Fibroblast of mammary gland (primary cell): ENCODE measurements at places on chromosomes 1 and 21.

DNA sequence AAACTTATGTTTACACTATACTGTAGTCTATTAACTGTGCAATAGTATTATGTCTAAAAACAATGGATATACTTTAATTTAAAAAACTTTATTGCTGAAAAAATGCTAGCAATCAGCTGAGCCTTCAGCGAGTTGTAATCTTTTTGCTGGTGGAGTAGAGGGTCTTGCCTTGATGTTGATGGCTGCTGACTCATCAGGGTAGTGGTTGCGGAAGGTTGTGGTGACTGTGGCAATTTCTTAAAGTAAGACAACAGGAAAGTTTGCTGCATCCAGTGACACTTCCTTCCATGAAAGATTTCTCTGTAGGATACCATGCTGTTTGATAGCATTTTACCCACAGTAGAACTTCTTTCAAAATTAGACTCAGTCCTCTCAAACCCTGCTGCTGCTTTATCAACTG, 234.7 kb upstream of the CSF3R start:
- no peak for DNase-seq

DNA sequence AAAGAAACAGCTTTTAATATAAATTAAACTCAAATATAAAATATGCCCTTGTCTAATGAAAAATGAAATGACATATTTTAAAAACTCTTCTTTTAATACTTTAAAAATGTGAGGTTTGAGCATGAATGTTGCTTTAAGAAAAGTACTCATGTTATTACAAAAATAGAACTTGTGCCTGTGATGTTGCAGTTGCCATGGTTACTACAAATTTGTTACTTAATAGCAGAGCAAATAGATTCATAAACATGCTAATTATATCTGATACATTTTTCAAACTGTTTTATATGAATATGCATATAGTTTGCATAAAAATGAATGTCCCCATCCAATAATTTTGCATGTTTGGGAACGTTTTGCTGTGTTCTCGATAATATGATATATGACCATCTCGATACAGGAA, 152.3 kb upstream of the DPYD start:
- no peak for DNase-seq

GRCh38 chr21:16842696-16843035, 670.2 kb upstream of the CXADR start:
- peak; percentile 53 for DNase-seq

- no peak for DNase-seq
Measured at GRCh38 chr1:207003210-207003609, 29.3 kb downstream of the C1orf116 start.

- no peak for DNase-seq
Measured at GRCh38 chr1:237316352-237316751, 274.4 kb downstream of the RYR2 start.

GRCh38 chr1:224929335-224930237, at the start of gene DNAH14:
DNAH14 (plus strand) TSS chr1:224929675; CDS start chr1:224952703, 23,028 bp downstream.
- peak; percentile 79 for DNase-seq

DNA sequence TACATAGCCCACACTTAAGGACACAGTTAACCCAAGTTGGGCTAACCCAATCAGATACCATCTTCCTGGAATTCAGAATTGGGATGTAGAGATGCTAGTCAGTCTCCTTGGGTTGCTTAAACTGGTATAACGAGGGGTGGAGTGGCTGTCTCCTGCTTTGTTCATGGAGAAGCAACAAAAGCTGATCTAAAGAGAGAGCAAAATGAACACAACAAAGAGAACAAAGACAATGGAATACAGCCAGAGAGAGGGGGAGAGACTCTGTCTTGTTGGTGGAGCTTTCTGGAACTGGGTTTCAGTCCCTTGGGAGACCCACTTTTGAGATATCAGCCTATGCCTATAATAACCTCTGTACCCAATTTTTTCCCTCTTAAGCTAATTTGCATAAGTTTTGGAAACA, 138.1 kb downstream of the ATG4C start:
- no peak for DNase-seq

- no peak for DNase-seq
Measured at GRCh38 chr1:64631346-64632034, 113.4 kb upstream of the RAVER2 start.

DNA sequence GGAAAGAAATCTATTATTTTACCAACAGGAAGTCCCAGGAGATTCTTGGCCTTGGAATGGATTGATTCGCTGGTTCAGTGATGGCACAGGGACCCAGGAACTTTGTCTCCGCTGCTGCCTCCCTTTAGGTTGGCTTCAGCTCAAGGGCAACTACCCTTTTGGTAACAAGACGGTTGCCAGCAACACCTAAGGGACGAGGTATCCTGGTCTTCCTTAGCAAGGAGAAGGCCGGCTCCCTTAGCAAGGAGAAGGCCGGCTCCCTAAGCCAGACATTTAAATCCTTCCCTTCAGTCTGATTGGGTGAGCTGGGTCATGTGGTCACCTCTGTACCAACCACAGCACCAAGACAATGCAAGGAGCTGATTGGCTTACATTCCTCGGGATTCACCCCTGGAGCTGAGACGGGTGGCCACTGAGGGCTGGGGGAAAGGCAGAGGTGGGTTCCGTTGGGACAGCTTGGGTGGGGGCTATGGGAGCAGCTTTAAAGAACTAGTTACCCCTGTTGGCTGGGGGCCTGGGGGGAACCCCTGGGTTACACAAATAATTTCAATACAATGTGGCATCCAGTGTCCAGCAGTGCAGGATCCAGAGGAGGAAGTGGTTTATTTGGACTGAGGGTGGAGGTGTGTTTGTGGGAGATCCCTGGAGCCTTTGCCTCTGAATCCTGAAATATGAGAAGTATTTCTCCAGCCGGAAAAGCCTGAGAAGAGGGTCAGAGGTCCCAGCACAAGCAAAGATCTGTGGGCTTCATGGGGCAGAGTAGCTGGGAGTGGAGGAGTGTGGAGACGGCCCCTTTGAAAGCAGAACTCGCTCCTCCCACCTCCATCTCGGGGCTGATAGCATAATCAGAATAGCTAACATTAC, 20.7 kb upstream of the CLIC4 start:
- peak; percentile 68 for DNase-seq

GRCh38 chr1:98791498-98791897, 130.0 kb downstream of the SNX7 start:
- no peak for DNase-seq

- no peak for DNase-seq
Measured at GRCh38 chr1:155968670-155969069, 9.7 kb downstream of the ARHGEF2 start.

DNA sequence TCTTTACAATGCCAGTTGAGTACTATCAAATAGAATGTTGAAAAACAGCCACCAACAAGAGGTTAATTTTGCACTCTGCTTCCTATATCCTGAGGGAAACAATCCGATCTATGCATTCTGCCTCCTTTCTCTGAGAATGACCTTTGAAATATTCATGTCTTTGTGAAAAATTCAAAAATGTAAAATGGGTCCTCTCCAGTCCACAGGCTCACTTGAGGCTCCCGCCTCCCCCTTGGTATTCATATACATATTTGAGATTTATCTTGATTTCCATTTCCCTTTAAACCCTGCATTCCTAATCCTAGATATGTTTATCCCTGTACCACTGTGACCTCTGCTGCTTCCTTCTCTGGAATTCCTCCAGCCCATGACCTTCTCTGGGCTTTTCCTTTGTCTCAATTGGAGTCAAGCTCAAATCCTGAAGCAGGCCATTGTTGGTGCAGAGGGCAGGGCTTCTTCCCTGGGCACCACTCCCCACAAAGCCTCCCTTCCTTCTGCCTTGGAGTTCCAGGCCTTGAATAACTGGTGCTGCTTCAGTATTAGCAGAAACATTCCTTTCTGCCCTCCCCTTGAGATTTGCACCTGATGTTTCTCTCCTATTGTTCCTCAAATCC, 296.8 kb downstream of the PBX1 start:
- DNase-seq = no peak

DNA sequence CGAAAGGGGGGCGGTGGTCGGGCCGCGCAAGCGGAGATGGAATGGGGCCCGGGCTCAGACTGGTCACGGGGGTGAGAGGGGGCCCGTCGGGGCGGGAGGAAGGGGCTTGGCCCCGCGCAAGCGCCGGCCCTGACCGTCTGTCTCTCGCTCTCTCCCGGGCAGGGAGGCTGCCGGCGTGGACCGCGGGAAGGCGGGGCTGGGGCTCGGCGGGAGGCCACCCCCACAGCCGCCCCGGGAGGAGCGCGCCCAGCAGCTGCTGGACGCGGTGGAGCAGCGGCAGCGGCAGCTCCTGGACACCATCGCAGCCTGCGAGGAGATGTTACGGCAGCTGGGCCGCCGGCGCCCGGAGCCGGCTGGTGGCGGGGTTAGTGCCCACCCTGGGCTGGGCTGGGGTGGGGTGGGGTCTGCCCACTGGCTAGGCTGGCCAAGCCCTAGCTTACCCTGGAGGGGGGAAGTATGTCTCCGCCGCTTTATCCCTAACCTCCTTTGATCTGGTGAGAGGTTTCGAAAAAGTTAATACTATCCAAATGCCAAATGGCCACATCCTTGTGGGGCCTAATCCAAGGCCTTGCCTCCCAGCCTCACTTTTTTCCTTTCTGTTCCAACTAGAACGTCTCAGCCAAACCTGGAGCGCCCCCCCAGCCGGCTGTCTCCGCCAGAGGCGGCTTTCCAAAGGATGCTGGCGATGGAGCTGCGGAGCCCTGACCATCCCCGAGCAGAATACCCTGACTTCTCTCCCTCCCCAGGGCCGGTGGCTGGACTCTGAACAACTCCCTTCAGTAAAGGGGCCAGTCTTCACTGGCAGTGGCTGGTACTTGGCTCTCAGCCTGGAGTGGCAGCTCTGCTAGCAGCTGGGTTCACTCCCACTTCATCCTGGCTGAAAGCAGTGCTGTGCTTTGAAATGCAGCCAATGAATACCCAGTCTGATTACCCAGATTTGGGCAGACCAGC, 636 bp upstream of the YRDC start:
- peak; percentile 69 for DNase-seq

DNA sequence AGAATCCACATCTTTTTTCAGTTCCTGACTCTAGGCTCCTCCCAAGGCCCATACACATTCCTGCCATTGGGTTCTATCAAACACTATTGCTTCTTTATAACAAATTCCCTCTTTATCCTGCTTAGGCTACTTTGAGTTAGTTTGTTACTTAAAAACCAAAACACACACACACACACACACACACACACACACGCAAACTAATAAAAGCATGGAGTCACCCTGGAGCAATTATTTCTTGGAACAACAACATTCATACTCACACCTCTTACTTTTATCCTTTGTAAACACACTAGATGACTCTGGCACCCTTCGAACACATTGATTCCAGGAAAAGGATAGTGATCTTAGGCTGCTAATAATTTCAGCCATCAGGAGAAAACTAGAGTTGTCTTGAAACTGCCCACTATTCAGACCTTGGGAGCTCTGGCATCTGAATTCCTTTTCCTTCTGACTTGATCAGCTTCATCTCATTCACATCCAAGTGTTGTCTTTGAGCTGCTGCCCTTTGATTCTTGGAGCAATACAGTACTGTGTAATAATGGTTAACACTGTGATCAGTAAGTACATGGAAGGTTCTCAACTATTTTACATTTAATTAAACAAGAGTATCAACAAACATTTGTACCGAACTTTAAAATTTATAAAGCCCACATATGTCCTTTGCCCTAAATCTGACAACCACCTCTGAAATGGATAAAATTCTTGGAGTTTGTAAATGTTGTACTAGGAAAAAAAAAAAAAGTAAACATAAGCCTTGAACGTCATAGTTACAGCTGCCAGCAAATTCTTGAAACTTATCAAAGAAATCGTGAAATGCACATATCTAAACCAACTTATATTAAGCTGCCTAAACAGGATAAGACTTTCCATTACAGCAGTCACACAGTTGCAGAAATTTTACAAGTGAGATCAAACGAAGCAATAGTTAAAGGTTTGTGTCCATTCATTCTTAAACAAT, 2.8 kb upstream of the SEC22B start:
- peak; percentile 82 for DNase-seq

- peak; percentile 64 for DNase-seq
Measured at GRCh38 chr1:31373056-31373896, at the start of gene FABP3. FABP3 (minus strand) TSS chr1:31373076; CDS start chr1:31373014, 62 bp downstream.

DNA sequence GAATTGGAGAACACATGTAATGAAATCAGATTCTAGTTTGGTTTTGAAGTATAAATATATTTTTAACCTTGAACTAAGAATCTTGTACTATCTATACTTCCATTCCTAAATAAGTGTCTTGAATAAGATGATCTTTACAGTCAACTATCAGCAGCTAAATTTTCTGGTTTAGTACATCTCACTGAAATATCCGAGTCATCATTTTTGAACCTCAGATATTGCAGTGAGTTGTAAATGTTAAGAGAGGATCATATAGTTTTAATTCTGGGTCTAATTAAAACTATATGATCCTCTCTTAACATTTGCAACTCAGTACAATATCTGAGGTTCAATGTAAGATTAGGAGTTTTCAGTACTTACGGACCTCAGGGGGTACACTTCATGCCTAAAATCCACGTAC, 768.8 kb upstream of the ADAMTS5 start:
- no peak for DNase-seq

GRCh38 chr21:46384556-46384955, 60.6 kb downstream of the PCNT start:
- DNase-seq = no peak

DNA sequence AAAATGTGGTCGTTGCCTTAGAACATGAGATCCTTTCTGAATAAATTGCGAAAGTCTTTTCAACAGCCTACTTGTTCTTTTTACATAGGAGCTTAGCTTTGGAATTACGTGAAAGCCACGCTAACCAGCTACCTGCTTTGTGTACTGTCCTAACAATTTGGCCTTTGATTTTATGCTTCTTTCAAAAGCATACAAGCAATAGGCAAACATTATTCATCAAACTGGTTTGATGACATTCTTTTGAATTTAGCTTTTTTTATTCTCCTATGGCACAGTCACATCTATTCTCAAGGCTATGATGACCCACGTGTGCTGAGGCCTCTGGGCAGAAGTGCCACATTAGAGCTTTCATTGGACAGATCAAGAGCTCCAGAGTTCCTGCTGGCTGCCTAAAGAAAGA, 178.0 kb upstream of the DPT start:
- DNase-seq = no peak
